ENCODE measurements at places on chromosomes 2 and 18.

DNA sequence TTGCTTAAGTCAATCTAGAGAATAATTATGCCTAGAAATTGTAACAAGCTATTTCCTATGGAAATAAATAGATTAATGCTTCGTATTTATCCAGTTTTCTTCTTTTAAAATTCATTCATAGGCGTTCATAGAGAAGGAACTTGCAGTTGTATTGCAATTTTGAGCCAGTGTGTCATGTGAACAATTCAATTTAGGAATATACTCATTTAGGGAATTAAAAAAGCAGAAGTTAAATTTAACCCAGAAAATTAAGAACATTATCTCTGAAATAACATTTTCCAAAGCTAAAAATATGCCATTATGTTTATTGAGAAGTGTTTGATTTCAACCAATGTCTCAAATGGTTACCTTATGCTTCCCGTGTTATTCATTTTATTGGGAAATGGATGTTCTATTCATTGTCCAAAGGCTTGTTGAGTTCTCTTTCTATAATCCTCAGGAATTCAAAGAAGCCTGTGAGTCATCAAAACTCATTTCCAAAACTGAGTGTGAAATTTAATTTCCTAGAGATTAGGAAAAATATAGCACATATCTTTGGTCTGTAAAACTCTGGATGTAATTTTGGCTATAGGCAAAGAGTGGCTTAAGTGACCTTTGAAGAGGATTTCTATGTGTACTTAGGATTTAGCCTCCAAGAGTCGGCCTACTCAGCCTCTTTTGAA is 99.7 kb downstream of the SLC8A1 start:
- no peak for DNase-seq

- no peak for DNase-seq
Measured at GRCh38 chr2:15115776-15116175, 445.4 kb downstream of the NBAS start.

- DNase-seq, result no peak
Measured at GRCh38 chr2:42369532-42370229, 8.7 kb upstream of the COX7A2L start.

DNA sequence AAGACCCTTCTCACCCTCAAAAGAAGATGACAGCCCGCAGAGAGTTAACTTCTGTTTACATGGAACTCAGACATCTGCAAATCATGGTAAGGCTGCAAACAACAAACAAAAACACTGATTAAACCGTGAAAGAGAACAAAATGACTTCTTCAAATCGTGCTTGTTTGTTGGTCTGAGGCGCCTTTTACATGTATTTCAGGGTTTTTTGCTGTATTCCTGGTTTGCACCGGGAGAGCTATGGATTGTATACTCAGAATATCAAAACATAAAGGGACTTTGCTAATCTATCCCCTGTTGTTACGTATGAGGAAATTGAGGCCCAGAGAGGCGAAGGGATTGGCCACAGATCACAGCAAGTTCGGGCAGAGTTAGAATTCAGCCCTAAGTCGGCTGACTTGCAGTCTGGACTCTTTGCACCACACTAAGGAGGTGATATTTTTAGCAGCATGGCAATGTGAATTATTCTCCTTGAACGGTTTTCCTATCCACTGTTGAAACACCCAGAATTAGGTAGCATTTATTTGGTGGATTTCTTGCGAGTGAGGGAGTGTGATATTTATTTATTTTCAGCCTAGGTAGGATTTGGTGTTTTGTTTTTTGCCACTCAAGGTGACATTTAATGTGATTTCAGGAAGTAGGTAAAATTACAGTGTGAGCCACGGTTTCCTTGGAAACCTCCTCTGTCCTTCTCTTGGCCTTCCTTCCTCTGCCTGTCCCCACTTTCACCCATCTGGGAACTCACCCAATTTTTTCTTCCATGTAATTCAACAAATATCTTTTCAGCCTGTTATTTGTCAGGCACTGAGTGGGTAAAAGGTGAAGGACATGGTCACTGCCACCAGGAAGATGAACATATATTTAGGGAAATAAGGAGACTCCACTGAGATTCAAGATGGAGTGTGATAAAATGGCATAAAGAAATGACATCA is 980 bp upstream of the PDE6D start:
- DNase-seq, result no peak

DNA sequence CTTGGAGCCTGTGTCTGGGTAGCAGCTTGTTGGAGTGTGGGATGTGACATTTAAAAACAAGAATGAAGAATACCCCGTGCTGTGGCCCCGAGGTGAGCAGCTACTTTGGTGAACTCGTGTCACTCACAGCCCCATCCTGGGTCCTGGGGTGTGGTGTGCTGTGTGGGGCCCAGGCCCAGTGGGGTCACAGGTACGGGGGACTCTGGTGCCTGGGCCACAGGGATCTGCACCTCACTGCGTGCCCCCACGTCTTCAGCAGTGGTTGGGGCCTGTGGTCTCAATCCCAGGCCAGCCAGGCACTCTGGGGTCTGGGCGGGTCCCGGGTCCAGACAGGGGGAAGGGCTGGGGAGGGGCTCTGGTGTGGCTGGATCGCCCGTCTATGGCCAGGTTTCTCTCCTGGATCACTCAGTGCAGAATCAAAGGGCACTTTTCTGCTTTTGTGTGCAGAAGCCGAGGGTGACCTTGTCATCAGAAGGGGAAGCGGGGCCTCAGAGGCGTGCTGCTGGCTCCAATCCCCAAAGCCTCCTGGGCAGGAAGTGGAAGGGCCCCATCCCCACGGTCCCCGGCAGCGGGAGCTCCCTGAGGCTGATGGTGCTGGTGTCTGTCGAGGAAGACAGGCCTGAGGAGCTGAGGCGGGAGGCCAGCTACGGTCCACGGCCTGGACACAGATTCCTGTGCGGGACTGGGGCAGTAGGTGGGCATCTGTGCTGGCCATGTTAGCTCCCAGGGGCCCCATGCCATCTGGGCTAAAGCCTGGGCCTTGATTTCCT is 1.4 kb downstream of the GPR35 start:
- no peak for DNase-seq

- DNase-seq, result no peak
Measured at GRCh38 chr2:190997526-190998113, 16.4 kb downstream of the STAT1 start.

GRCh38 chr2:44200759-44201158 is 32.1 kb downstream of the PPM1B start:
- no peak for DNase-seq

Measured in NCI-H1105 (cell line).